COLO829 (cell line): ENCODE measurements at places on chromosomes 16 and 17.
A peak's percentile ranks its signal among the peaks of the same experiment; 100 is the strongest.

GRCh38 chr17:10089196-10089804, 109.1 kb downstream of the GAS7 start:
- no peak for DNase-seq

GRCh38 chr17:68176718-68177117, 71.1 kb upstream of the AMZ2 start:
- DNase-seq, result no peak

GRCh38 chr17:82003411-82004381, 19.0 kb downstream of the CENPX start:
- peak; percentile 82 for DNase-seq

- no peak for DNase-seq
Observed at GRCh38 chr16:59045501-59045900, 311.4 kb upstream of the GOT2 start.

GRCh38 chr16:87581857-87582215, 20.5 kb upstream of the JPH3 start:
- DNase-seq, result peak; percentile 92

DNA sequence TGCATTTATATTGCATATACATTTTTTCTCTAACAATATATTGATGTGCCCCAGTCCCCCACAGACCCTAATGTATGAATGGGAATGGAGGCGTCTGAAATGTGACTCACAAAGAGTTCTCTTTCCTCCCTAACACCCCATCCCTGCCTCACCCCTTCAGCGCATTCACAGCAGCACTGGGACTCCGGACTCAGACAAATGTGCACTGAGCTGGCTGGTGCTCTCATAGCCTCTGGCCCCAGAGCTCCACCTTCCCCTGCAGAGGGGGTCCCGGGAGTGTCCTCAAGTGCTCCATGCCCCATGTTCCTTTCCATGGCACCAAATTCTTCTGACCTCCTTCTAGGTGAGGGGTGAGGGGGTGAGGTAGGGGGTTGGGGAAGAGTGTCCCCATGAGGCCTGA, 20.6 kb downstream of the NPTX1 start:
- no peak for DNase-seq
